ENCODE measurements at places on chromosomes 5 and 9.

DNA sequence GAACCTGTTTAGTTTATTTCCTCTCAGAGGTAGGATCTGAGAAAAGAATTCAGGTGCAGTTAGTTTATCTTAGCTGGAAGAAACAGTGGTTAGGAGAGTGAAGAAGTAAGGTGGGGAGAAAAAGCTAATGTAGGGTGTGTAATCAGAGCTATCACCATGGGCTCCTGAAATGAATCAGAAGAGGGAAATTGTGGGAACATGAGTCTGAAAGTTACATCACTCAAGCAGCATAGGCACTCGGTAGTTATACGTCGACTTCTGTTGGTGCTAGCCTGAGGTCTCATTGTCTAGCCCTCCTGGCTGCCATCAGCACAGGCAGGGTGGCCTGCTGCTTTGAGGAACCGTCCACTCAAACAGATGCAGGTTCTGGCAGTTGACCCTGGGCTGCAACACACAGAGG is 56.7 kb upstream of the NPR3 start:
- no peak for DNase-seq

DNA sequence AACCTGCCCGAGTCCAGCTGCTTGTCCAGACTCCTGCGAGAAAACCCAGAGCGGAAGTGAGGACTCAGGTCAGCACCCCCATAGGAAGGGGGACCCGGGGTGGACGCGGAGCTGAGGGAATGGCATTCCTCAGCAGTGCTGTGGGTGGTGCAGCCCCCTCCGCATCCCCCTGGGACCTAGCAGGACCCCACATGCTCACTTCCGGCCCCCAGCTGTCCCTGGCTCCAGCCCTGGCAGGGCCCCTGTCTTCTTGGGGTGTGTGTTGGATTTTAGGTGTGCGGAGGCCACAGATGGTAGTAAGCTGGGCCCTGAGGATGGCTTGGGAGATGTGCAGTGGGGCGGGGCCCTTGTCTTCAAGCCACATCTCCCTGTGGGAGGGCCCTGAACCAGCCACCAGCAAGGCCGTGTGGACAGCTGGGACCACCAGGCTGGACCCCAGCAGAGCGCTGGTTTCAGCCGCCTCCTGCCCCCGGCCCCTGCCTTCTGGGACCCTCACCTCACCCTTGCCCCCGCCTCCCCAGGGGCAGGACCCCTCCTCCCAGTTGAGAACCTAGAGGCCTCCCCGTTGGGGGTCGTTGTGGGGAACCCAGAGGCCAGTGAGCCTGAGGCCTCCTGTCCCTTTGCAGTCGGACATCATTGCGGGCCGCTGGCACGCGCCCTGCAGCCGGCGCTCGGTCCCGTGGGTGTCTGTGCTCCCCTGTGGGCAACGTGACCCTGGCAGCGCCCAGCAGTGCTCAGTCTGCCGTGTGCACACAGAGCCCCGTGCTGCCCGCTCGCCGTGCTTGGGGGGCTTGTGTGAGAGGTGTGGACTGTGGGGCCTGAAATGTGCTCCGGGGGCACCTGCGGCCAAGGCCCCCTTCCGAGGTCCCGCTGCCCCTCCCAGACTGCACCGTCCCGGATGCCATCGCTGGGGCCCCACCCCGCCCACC is 10.8 kb upstream of the SLC9A3 start:
- DNase-seq: no peak

- DNase-seq: no peak
Observed at GRCh38 chr5:113397046-113397445, 37.7 kb downstream of the TSSK1B start.

DNA sequence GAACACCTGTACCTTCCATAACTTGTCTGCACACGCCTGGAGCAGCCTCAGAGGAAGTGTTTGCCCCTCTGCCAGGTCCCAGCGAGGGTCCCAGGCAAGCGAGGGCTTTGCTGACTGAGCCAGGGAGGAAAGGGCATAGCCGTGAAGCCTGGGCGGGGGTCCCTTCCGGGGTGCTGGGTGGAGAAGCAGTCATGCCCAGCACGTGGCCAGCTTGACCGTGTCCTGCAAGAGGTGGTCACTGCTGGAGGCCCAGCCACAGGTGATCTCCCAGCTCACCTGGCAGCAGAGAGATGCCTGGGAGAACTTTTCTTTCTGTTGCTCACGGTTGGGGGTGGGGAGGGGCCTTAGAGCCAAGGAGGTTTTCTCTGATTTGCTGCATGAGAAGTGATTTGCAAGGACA is 195.3 kb downstream of the CACNA1B start:
- no peak for DNase-seq

DNA sequence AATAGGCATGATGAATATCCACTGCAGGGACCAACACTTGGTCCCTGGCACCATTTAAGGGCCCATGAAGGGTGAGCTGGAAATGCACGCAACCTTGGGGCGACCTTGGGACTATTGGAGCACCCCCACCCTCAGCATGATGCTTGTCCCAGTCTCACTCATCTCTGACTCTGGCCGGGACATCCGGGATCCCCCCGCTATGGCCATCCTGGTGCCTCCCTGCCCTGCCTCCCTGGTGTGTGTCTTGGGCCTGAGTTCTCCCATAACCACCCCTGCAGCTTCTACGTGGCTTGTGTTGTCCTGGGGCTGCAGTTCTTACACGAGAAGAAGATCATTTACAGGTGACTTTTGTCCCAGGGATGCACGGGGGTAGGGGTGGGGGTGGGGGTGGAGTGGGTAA is 5.9 kb downstream of the ZDHHC12 start:
- no peak for DNase-seq

DNA sequence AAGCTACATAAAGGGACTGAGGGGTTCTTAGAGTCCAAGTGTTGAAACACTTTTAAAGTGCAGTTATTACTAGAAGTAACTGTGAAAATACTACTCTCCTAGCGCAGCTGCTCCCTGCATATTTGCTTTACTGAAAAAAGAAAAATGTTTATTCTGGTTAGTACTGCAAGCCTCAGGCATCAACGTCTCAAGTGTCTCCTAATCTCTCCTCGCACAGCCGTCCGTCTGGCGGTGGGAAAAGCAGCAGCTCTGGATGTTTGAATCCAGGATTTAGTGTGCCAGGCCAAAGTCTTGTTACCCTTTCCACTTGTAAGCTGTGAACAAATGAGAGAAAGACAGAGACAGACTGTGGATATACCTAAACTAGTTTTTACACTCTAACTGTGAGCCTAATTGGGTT is 31.1 kb downstream of the RORB start:
- no peak for DNase-seq

GRCh38 chr5:74378464-74378863 is 262.1 kb downstream of the ENC1 start:
- DNase-seq: no peak

DNA sequence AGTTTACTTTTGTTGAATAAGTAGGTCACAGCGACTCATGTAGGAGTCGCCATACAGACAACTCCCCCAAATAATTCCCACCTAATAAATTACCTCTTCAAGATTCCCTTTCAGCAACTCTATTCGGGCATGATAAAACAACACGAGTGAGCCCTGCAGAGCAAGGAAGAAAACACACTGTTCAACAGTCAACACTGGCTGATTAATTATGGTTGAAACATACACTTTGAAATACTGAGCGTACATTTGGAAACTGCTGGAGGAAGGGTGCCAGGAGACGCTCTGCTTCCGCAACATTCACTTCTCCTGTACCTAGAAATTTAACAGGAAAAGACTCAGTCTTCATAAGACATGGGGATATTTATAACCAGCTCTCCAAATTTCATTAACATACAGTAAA is 117.5 kb downstream of the TTC39B start:
- no peak for DNase-seq

DNA sequence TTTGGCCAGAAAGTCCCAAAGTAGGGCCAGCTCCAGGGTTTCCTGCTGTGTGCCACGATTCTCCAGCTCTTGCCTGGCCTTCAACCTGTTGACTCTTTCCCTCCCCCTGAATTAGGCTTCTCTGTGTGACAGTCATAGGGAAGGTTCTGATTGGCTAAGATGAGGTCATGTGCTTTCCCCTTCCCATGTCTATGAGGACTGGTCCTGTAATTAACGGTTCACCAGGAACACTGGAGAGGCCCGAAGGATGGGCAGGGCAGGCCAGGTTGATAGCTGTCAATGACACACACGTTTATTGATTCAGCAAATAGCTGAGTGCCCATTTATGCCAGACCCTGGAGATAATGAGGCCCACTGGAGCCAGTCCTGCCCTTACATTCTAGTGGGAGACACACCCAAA is 9.0 kb upstream of the PRR7 start:
- DNase-seq: no peak

GRCh38 chr5:15442193-15442570 is 57.8 kb upstream of the FBXL7 start:
- DNase-seq: no peak
